Activated CD8-positive, alpha-beta memory T cell treated with anti-CD3 and anti-CD28 coated beads for 36 hours (primary cell): ENCODE measurements at places on chromosomes 13 and 19. TPM values are rescaled to one million over a fixed set of nuclear protein-coding genes. Genes with fewer than 3 reads are reported as not detected.

CYP2S1 gene
- not detected for total RNA-seq

ZNF90 gene
- total RNA-seq: 16.7 TPM

ZNF221 gene
- total RNA-seq: 1.3 TPM

PEAK3 gene
- total RNA-seq: not detected

ZNF44 gene
- 6.4 TPM for total RNA-seq

CYP2F1 gene
- not detected for total RNA-seq

TBXA2R gene
- 3.4 TPM for total RNA-seq

ZNF799 gene
- 3.8 TPM for total RNA-seq

LPAR2 gene
- 24.9 TPM for total RNA-seq

GDF15 gene
- total RNA-seq: not detected

POSTN gene
- not detected for total RNA-seq

C13orf42 gene
- total RNA-seq: not detected

MCEMP1 gene
- total RNA-seq: not detected

MUC16 gene
- not detected for total RNA-seq

KIR2DL3 gene
- 0.74 TPM for total RNA-seq

SMIM17 gene
- not detected for total RNA-seq

CCL25 gene
- total RNA-seq: not detected

PRMT1 gene
- 559 TPM for total RNA-seq

CAMSAP3 gene
- 0.69 TPM for total RNA-seq

BRCA2 gene
- 18.4 TPM for total RNA-seq

HSPH1 gene
- 316 TPM for total RNA-seq

CEACAM21 gene
- 43.8 TPM for total RNA-seq
